Neural crest cell (in vitro differentiated cells): ENCODE measurements at places on chromosomes 6 and 20. TPM values are rescaled to one million over a fixed set of nuclear protein-coding genes. Genes with fewer than 3 reads are reported as not detected.

VWA7 gene
- total RNA-seq, result 2.0 and 2.7 TPM in 2 replicates

OLIG3 gene
- total RNA-seq, result 0.14 and 0.63 TPM in 2 replicates

PDYN gene
- total RNA-seq, result 0.55 and 0.63 TPM in 2 replicates

DNA sequence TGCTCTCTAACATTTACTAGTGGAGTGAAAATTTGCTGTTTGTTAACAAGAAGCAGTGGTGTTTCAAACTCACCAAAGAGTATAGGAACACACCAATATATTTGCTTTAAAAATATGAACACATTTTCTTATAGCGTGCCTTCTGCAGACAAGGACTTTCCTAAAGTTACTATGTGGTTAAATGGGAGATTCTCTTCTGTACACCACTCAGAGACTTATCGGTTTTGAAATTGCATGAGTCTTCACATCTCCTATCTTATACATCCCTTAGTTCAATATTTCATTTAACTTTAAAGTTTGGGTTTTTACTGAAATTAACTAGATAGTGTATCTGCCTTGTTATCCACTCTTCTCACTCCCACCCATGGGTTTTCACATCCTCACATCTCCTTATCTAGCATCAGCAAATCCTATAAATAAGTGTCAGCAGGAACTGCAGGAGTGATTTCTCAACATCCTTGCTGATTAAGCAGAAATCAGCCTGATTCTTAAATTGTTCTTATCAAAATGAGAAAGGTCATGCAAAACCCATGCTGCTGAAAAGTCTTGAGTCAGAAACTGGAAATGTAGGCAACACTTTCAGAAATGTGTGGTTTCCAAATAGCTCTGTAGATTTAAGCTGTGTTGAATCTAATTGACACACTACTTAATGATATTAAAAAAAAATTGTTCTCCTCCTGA is 1075.6 kb upstream of the GJE1 start:
- no peak for DNase-seq

- DNase-seq, result no peak
Measured at GRCh38 chr6:14595751-14596150, 478.2 kb downstream of the CD83 start.
